ENCODE measurements at places on chromosomes 13 and 19.

DNA sequence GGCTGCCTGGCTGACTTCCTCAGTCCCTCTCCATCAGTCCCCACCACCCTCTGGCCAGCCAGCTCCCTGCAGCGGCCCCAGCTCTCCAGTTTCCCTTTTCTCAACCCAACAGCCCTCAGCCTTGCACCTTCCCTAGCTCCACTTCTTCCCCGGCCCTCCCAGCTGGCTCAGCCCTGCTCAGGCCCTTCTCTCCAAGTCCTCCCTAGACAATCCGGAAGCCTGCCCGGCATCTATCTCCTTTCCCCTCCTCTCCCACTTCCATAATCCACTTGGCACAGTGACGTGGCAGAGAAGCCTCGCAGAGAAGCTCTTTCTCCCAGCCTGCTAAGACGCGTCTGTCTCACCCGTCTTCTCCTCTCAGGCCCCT is 1.1 kb downstream of the UBXN6 start:
- DNase-seq: peak; percentile 63

GRCh38 chr19:2097203-2097885 is 629 bp downstream of the IZUMO4 start:
- DNase-seq: no peak

DNA sequence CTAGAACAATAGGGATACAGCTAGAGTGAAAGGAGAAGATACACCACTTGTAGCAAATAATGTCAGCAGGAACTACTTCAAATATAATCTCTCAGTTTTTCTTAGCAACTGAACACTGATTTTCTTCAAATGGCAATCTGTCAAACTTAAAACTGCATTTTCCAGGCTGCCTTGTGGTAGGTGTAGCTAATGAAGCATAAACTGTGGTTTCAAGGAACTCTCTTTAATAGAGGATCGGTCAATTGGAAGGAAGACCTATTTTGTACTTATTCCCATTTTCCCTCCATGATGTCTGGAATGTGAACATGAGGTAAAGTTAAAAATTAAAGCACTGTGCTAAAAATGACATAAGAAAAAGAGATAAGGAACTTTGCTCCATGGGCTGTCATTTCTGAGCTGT is 1261.9 kb downstream of the PCDH17 start:
- no peak for DNase-seq

DNA sequence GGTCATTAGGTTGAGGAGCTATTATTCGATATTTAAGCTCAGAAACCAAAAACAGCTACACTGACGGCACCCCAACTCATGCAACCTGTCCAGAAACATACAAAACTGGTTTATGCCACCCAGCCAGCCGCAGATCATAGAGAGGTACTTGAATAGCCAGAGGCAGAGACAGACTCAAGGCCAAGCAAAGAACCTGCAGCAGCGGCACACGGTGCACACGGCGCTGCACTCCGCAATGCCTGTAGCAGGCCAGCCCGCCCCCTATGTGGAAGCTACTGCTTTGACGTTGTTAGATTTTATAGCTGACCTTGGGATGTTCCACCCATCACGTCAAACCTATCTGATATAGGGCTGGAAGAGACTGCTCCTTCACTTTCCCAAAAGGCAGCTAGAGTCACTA is 11.9 kb upstream of the DHRS12 start:
- DNase-seq: no peak

GRCh38 chr19:47363758-47364531 is 14.8 kb downstream of the DHX34 start:
- peak; percentile 77 for DNase-seq

DNA sequence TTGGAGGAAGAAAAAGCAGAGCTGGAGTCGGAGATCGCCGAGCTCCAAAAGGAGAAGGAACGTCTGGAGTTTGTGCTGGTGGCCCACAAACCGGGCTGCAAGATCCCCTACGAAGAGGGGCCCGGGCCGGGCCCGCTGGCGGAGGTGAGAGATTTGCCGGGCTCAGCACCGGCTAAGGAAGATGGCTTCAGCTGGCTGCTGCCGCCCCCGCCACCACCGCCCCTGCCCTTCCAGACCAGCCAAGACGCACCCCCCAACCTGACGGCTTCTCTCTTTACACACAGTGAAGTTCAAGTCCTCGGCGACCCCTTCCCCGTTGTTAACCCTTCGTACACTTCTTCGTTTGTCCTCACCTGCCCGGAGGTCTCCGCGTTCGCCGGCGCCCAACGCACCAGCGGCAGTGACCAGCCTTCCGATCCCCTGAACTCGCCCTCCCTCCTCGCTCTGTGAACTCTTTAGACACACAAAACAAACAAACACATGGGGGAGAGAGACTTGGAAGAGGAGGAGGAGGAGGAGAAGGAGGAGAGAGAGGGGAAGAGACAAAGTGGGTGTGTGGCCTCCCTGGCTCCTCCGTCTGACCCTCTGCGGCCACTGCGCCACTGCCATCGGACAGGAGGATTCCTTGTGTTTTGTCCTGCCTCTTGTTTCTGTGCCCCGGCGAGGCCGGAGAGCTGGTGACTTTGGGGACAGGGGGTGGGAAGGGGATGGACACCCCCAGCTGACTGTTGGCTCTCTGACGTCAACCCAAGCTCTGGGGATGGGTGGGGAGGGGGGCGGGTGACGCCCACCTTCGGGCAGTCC is 5.0 kb downstream of the FOSB start:
- DNase-seq: no peak

GRCh38 chr13:41820581-41821237 is 140.2 kb downstream of the VWA8 start:
- DNase-seq: no peak

- DNase-seq: no peak
Observed at GRCh38 chr19:31962561-31962996, 382.8 kb upstream of the ZNF507 start.

DNA sequence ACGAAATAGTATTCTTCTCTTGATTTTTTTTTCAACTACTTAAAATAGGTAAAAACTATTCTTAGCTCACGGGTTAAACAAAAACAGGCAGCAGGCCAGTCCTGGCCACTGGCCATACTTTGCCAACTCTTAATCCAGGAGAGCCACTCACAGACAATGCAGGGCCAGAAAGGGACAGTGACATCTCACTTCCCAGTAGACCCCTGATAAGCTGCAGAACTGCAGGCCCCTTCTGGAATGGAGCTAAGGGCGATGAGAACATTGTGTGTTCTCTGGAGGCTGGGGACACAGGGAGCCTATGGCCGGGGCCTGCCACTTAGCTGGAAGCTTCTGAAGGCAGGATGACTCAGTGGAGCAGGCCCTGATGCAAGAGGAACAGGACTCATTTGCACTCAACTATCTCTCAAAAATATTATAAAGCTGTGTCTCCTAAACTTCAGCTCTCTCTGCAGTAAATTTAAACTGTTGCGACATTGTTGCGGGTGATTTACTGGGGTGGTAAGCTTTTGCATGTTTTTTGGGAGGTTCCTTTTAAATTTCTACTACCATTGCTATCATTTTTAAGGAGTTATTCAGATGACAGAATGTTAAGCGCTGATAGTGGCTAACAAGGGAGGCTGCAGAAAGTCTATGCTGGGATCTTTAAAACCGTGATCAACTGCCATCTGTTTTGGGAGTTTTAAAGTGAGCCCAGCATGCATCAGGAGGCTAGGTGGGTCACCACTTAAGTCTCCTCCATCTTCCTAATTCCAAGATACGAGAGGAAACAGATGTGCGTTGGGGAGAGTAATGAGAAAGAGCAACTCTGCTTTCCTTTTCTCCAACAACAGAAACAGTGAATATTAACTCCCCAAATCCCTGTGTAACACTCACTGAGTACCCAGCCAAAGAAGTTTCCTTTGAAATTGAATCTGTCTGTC is 33.2 kb upstream of the KATNAL1 start:
- DNase-seq: peak; percentile 55

GRCh38 chr19:50896591-50897190 is 14.5 kb downstream of the KLK4 start:
- DNase-seq: peak; percentile 74
